Activated B cell treated with CpG ODN at 0.5 μM for 24 hours (primary cell): ENCODE measurements at places on chromosomes 12 and 14. TPM values are rescaled to one million over a fixed set of nuclear protein-coding genes. Genes with fewer than 3 reads are reported as not detected.

GRCh38 chr12:87813476-87814234 is 215.5 kb downstream of the C12orf50 start:
- no peak for DNase-seq

Gene PPP1R1A
- not detected in 2 replicates for total RNA-seq

DNA sequence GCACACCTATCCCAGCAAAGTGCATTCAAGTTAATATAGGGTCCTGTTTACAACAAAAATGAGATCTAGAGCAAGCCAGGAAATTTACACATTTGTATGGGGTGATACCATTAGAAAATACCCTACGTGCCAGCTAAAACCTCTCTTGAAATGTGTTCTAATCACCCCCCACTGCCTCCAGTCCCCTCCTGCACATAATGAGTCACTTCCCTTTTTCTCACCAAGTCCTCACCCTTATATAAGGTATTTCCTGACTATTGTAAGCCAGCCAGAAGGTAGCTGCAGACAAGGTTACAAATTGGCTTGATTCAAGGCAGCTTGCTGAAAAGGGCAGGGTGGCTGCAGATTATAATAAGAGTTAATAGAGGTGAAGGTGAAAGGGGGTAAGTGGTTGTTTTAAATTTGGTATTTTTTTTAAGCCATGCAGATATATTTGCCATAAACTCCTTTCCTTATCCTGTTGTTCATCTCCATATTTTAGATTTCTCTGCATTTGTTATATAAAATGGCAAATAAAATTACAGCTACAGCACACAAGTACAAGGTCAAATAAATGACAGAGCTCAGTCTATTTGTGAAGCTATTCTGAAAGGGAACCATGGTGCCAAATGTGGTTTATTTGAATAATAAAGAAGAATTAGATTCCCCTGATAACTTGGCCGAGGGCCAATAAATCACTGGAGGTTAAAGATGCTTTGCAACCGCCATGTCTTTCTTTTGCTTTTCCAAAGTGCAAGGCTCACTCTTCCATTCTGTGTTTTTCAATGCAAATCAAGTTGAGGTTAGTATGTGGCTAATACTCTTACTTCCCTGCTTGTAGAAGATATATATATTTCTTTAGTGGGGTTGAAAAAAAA is 385.9 kb downstream of the EGLN3 start:
- DNase-seq, result no peak

Gene ADCY4
- total RNA-seq, result 2.3 and 2.4 TPM in 2 replicates

Gene NKX2-1
- not detected in 2 replicates for total RNA-seq

DNA sequence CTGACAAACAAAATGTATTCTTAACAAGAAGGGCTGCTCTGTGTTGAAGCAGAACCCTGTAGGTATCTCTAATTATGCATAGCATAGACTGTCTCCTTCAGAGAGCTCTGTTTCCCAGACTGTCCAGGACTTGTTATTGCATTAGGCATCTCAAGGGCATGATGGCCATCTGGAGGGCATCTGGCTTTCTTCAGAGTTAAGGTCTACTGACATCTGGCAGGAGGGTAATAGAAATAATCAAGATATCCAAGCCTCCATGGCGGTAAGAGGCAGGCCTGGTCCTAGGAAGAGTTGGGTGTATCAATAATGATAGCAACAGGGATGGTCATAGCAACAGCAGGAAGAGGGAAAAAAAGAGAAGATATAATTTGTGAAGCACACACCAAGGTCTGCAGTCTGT is 161.2 kb downstream of the TTC8 start:
- no peak for DNase-seq

Gene FAM181A
- not detected in 2 replicates for total RNA-seq

Gene BRI3BP
- total RNA-seq, result 14.5 and 14.6 TPM in 2 replicates

- peak; percentile 81 for DNase-seq
Measured at GRCh38 chr14:89701211-89702043, 253.1 kb downstream of the EFCAB11 start.

GRCh38 chr12:93208011-93208410 is 169.7 kb upstream of the NUDT4 start:
- no peak for DNase-seq

- no peak for DNase-seq
Measured at GRCh38 chr14:59407246-59408010, 57.8 kb downstream of the GPR135 start.

Gene NGB
- not detected in 2 replicates for total RNA-seq

DNA sequence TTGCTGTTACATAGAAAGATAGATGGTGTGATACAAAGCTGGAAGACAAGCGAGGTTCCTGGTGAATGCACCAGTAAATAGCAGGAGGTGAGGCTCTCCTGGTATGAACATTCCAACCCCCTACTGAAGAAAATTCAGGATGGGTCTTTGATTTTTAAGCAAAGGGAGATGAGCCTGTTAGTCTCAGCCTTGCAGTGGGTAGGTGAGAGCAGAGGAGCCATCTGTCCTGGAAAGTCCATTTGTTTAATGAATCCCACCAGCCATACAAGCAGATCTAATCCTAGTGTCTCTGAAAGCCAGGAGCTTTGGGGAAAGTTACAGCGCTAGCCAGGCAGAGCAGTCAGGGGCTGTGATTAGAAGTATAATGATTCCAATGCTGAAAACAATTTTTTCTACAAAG is 234.8 kb upstream of the FOXN3 start:
- no peak for DNase-seq

Gene LALBA
- total RNA-seq, result not detected in 2 replicates

Gene LTA4H
- 119 and 124 TPM in 2 replicates for total RNA-seq

Gene CALCOCO1
- total RNA-seq, result 44.2 and 59.5 TPM in 2 replicates

GRCh38 chr12:124450376-124450750 is 117.0 kb downstream of the NCOR2 start:
- DNase-seq, result no peak

DNA sequence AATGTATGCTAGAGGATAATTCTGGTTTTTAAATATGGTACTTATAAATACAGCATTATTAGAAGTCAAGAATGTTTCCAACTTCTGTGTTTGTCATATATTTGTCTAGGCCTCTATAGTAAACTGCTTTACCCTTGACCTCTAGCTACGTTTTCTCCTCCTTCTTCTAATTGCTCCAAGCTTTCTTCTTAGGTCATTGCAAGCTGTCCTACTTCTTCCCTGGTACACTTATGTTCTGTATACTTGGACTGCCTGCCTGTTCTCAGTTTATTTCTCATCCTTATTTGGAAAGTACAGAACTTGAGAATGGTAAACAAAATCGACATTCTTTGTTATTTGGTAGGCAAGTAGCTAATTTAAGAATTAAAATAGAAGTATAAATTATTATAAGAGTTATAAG is 23.9 kb upstream of the ATP2B1 start:
- no peak for DNase-seq

- peak; percentile 56 for DNase-seq
Measured at GRCh38 chr12:93742110-93742934, 65.1 kb downstream of the CRADD start.

- no peak for DNase-seq
Measured at GRCh38 chr12:117580718-117581062, 219.3 kb upstream of the NOS1 start.

GRCh38 chr12:56872366-56872765 is 61.8 kb downstream of the SDR9C7 start:
- DNase-seq, result no peak

DNA sequence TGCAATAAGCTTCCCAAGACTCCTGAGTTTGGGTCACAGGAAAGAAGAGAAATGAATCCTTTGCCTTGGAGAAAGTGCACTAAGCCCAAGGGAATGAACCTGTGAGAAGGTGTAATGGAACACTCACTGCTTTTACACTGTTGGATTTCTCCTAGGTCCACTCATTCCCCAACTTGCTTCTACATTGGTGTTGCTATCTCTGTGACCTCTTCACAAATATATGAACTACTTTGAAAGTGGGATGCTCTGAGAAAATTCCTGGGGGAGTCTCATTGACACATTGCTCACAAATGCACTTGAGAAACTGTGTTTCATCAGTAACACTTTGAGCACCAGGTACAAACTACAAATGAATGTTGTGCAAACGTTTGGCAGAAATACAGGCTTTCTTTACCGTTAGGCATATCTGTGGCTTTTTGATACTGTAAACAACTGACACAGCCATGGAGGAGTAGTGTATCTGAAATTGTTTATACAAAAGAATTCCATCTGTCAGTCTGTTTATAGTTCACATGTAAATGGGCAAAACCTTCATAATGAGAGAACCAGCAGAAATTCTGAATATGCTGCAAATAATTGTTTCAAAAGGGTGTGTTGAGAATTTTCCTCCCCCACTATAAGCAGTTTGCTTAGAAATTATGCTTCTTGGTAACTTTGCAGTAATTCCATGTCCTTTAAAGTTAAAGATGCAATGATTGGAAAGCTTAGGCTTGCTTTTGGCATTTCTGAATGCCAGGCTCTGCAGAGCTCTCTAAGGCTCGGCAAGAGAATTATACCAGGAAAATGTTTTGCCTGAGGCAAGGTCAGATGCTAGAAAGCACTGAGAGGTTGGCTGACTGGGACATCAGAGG is 348.5 kb upstream of the DDHD1 start:
- DNase-seq, result no peak

Gene KLRK1
- total RNA-seq, result 0.56 and 0.98 TPM in 2 replicates

GRCh38 chr12:4763549-4763948 is 43.3 kb downstream of the GALNT8 start:
- DNase-seq, result no peak

DNA sequence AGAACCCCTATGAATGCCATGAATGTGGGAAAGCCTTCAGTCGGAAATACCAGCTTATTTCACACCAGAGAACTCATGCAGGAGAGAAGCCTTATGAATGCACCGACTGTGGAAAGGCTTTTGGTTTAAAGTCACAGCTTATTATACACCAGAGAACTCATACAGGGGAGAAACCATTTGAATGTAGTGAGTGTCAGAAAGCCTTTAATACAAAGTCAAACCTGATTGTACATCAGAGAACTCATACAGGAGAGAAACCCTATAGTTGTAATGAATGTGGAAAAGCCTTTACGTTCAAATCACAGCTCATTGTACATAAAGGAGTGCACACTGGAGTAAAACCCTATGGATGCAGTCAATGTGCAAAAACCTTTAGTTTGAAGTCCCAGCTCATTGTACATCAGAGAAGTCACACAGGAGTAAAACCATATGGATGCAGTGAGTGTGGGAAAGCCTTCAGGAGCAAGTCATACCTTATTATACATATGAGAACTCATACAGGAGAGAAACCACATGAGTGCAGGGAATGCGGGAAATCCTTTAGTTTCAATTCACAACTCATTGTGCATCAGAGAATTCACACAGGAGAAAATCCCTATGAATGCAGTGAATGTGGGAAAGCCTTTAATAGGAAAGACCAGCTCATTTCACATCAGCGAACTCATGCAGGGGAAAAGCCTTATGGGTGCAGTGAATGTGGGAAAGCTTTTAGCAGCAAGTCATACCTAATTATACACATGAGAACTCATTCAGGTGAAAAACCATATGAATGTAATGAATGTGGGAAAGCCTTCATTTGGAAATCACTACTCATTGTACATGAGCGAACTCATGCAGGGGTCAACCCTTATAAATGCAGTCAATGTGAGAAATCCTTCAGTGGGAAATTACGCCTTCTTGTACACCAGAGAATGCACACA is 22.3 kb downstream of the ZNF268 start:
- no peak for DNase-seq

Gene SPTB
- 0.04 and 0.10 TPM in 2 replicates for total RNA-seq

Gene PXMP2
- 5.3 and 7.7 TPM in 2 replicates for total RNA-seq

Gene HVCN1
- total RNA-seq, result 80.7 and 83.9 TPM in 2 replicates

GRCh38 chr12:87428701-87429277 is 600.4 kb downstream of the C12orf50 start:
- DNase-seq, result no peak

Gene DEGS2
- total RNA-seq, result 1.3 and 2.5 TPM in 2 replicates

GRCh38 chr12:19998411-19998810 is 369.9 kb upstream of the PDE3A start:
- DNase-seq, result no peak

Gene LMNTD1
- not detected in 2 replicates for total RNA-seq

- peak; percentile 58 for DNase-seq
Measured at GRCh38 chr14:104795781-104796686, 486 bp upstream of the AKT1 start.

- DNase-seq, result peak; percentile 44
Measured at GRCh38 chr14:106436310-106436905, 910.0 kb downstream of the TMEM121 start.

DNA sequence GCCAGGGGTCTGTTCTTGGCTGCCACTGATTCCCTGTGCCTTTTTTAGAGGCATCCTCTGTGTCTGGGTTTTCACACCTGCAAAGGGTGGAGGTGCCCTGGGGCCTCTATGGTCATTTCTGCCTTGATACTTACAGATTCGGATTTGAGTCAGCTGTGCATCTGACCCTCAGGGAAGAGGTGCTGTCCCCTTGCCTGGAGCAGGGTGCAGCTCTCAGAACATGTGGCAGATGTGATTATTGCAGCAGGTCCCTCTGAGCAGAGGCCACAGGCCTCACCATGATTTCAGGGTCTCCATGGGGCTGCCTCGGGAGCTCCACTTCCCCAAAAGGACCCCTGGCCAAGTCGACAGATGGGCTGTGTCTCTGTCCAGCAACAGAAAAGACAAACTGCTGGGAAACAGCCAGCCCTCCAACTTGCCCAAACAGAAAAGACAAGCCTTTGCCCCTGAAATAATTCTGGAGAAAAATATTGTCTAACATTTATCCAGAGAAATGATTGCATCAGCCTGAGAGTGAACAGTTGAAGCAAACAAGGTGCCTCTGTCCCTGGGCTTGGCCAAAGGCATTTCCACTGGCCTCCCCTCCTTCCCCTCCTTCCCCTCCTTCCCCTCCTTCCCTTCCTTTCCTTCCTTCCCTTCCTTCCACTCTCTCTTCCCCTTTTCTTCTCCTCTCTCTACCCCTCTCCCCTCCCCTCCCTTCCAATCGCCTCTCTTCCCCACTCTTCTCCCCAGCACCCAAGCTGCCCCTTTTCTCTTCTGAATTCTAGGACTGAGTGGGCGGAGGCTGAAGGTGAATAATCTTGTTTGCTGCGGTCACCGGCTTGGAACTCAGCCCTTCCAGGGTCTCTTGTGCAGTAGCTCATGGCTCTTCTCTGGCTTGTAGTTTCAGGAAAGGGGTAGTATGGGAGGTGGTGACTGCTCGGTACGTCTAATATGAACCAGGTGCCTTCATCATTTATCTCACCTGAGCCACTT is 676 bp downstream of the SERPINA3 start:
- no peak for DNase-seq

- no peak for DNase-seq
Measured at GRCh38 chr12:4277857-4278256, 4.3 kb downstream of the CCND2 start.

Gene GLIPR1L1
- total RNA-seq, result not detected in 2 replicates

- no peak for DNase-seq
Measured at GRCh38 chr12:90677552-90677951, 277.4 kb downstream of the CCER1 start.

DNA sequence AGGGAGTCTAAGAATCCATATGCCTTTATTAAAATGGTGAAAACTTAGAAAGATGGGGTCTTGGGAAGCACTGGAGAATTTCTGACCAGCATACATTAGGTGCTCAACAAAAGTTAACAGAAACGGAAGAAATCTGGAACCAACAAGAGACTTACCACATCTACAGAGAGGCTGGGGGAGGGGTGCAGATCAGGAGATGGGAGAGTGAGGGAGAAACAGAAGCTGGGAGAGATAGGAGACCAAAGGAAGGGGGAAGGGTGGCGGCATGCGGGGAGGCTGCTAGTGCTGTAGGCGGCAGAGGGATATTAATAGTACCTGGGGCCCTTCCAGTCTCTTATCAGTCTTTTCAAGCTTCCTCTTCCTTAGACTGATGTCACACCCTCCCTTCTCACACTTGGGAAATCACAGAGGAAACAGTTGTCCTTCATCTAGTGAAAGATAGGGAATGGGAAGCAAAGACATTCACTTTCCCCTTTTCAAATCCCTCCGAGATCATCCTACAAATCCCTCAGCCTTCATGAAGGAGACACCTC is 18.1 kb downstream of the ZBTB39 start:
- no peak for DNase-seq

Gene MYO1H
- not detected in 2 replicates for total RNA-seq
